ENCODE measurements at places on chromosomes 4 and X.

DNA sequence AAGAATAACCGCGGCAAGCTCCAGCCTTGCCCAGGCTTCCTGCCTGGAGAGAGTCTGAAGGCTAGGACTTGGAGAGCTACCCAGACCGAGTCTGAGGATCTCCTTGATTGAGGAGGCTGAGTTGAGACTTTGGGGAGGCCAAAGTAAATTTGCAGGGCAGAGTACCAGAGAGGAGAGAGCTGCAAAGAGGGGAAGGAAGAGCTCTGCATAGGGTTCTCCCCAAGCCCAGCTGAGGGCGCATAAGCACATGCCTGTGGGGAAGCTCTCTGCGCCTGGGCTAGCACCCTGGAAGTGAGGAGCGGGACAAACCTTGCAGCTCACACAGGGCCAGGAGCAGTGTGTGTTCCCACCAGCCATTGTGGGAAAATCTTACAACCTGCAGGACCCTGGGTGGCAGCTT, 56.1 kb downstream of the FAM193A start:
- DNase-seq, result no peak

GRCh38 chrX:104310090-104310489, 55.4 kb upstream of the ESX1 start:
- no peak for DNase-seq

- no peak for DNase-seq
Measured at GRCh38 chr4:46399440-46399839, 9.5 kb upstream of the GABRA2 start.

DNA sequence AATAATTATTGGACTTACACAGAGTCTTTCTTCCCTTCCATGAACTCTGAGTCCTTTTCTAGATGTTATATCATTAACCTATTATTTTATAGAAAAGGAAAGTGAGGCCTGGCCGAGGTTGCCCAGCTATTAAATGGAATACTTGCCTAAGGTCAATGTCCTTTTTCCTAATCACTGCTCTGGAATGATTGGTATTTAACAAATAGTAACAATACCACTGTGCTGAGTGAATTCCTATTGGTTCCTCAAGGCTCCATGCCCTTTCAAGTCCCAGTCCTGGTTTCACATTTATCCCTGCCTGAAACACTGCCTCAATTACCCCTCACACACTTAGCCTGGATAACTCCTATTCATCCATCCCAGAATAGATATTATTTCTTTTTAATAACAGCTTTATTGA, 6.2 kb downstream of the TCEAL9 start:
- DNase-seq, result no peak

DNA sequence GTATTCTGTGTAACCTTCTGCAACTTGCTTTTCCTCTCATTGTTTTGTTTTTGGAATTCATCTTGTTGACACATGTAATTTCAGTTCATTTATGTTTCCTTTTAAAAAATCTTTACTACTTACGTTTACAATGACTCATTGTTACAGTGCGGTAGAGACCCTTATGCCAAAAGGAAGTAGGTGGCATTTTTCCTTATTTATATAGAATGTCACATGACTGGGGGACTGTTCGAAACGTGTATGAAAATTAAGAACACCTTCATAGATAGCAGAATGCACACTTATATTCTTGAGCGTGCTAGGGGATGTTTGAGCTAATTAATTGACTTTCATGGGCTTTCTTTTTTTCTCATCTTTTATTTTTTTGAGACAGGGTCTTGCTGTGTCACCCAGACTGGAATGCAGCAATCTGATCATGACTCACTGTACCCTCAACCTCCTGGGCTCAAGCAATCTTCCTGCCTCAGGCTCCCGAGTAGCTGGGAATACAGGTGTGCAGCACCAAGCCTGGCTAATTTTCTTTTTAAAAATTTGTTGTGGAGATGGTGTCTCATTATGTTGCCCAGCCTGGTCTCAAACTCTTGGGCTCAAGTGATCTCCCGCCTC, 7.3 kb downstream of the REPS2 start:
- DNase-seq, result no peak

DNA sequence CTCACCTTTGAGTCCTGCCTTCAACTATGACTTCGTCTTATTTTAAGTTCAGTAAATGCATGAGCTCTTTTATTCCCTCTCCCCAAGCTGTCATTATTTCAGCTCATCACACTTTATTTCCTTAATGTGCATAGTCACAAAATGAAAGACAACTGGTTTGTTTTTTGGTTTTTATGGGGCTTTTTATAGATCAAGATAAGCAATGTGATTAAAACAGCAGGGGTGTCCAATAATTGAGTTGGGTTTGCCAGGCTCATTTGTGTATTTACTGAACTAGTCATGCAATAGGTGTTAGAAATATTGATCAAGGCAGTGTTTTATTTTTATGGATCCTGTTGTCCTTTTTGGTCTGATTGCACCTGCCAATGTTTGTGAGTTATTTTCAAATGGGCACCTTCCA, 102.2 kb downstream of the FRMPD4 start:
- no peak for DNase-seq

DNA sequence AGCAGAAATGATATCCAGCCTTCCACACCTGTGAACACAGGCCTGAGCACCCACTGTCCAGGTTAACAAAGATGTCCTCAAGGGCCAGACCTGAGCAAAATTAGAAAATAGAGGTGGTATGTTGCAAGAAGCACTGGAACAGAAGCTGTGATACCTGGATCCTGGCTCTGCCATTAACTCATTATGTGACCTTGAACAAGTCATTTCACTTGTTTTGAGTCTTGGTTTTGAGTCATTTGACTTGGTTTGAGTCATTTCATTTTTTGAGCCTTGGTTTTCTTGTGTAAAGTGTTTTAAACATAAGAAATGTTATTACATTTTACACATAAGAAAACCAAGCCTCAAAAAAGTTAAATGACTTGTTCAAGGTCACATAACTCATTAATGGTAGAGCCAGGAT, 2.9 kb upstream of the NWD2 start:
- no peak for DNase-seq

- no peak for DNase-seq
Measured at GRCh38 chr4:48336146-48336870, 5.0 kb upstream of the SLAIN2 start.

Data from stimulated activated CD4-positive, alpha-beta T cell treated with anti-CD3 and anti-CD28 coated beads, Interleukin-2, amount 100 ng/mL, for 48 hours (primary cell).